ENCODE measurements at places on chromosomes 7 and 10.

GRCh38 chr7:143042790-143043271 is 9.3 kb upstream of the OR6V1 start:
- no peak for DNase-seq

DNA sequence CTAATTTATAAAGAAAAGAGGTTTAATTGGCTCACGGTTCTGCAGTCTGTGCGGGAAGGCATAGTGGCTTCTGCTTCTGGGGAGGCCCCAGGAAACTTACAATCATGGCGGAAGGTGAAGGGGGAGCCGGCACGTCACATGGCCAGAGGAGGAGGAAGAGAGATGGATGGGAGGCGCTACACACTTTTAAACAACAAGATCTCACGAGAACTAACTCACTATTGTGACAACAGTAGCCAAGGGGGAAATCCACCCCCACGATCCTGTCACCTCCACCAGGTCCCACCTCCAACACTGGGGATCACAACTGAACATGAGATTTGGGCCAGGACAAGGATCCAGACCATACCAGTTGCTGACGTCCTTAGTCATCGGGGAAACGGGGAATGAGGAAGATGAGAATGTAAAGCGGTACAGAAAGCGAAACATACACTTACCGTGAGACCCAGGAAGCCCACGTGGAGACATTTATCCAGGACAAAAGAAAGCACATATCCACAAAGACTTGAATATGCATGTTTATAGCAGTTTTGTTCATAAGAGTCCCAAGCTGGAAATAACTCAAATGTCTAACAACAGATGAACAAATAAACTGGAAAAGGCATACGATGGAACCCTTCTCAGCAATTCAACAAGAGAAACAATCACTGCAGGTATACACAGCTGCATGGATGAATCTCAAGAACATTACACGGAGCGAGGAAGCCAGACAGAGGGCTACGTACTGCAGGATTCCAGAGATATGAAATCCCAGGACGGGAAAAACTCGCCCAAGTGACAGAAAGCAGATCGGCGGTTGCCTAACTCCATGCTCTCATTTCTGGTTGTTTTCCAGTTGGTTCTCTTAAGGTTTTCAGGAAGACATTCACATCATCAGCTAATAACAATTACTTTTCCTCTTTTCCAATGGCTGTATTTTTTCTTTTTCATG is 26.2 kb upstream of the INPP5A start:
- no peak for DNase-seq

- DNase-seq = no peak
These were observed 89.5 kb upstream of the FAM3C start for GRCh38 chr7:121485467-121486243.

GRCh38 chr7:112302566-112302965 is 96.1 kb downstream of the ZNF277 start:
- no peak for DNase-seq

GRCh38 chr7:130356121-130356875 is 11.7 kb downstream of the CPA5 start:
- peak; percentile 94 for DNase-seq

DNA sequence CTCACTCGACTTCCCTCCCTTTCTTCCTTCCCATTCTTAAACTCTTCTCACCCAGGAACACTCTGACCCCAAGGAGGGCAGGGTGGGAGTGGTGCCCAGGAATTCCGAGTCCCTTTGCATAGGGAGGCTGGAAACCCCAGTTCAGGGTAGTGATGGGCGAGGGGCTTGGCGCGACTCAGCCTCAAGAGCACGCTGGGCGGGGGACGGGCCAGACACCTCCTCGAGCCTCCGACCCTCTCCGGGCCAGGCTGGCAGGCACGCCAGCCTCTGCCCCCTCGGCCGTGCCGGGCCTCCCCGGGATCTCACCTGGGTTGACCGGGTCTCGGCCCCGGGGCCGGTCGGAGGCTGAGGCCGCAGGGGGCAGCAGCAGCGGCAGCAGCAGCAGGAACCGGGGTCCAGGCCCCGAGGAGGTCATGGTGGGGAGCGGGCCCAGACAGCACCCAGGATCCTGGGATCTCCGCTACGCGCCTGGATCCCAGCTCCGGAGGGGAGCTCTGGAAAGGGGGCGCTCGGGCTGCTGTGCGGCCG is 457 bp downstream of the PLOD3 start:
- DNase-seq = no peak

GRCh38 chr10:8056871-8057331 is 2.4 kb downstream of the GATA3 start:
- no peak for DNase-seq

DNA sequence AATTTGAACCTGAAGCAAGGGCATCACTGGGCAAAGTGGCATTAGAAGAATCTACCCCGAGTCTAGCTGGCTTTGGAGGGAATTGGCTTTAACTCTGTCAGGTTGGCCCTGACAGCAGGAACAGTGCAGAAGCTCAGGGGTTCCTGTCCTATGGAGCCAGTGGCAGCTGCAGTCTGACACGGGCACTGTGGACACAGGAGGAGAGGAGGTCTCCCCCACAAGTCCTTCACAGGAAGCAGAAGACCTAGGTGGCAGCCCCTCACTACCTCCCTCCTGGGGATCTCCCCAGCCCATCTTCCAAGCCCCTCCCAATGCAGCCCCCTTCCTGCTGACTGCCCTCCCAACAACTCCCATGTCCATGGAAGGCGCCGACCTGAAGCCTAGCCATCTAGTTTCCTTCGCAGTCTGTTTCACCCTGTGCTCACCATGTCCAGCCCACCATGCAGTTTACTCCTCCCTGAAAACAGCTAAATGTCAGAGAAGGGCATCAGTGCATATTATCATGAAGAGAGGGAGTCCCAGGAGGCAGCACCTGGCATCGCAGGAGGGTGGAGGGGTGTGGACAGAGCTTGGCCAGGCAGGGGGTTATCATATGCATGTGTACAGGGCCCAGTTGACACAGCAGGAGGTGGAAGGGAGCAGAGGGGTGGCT is 17.9 kb upstream of the GDF10 start:
- DNase-seq = no peak

- peak; percentile 55 for DNase-seq
These were observed 14.6 kb downstream of the IFIT3 start for GRCh38 chr10:89342206-89342958.

- DNase-seq = no peak
These were observed 89.3 kb upstream of the MACROH2A2 start for GRCh38 chr10:69963178-69963834.

- no peak for DNase-seq
These were observed 44.2 kb downstream of the JMJD1C start for GRCh38 chr10:63421591-63421990.

GRCh38 chr7:23014681-23015080 is 751 bp upstream of the HYCC1 start:
- no peak for DNase-seq

GRCh38 chr7:25739143-25739542 is 412.9 kb upstream of the NFE2L3 start:
- no peak for DNase-seq

DNA sequence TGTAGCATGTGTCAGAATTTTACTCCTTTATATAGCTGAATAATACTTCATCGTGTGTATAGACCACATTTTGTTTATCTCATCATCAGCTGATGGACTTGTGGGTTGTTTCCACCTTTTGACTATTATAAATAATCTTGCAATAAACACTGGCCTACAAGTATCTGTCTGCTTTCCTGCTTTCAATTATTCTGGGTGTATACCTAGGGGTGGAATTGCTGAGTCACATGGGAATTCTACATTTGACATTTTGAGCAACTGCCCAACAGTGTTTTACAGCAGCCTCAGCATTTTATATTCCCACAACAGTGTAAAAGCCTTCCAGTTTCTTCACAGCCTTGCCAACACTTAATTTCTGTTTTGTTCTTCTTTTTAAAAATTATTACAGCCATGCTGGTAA is 200.3 kb upstream of the PRSS1 start:
- no peak for DNase-seq

DNA sequence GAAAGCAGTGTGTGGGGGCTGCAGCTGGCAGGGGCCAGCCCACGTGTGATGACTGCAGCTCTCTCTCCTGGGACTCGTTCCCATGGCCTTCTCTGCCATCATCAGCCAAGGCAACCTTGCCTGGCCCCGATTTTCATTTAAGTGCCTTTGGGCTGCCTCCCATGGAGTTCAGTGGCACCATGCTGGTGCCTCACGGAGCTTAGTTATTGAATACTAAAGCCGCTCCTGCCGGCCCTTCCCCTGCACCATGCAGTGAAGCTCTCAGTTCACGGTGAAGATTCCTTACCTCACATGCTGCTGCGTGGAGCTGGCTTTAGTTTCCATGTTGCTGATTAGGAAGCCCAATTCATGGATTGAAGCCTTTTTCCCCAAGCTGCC is 141.5 kb upstream of the EEPD1 start:
- DNase-seq = no peak

DNA sequence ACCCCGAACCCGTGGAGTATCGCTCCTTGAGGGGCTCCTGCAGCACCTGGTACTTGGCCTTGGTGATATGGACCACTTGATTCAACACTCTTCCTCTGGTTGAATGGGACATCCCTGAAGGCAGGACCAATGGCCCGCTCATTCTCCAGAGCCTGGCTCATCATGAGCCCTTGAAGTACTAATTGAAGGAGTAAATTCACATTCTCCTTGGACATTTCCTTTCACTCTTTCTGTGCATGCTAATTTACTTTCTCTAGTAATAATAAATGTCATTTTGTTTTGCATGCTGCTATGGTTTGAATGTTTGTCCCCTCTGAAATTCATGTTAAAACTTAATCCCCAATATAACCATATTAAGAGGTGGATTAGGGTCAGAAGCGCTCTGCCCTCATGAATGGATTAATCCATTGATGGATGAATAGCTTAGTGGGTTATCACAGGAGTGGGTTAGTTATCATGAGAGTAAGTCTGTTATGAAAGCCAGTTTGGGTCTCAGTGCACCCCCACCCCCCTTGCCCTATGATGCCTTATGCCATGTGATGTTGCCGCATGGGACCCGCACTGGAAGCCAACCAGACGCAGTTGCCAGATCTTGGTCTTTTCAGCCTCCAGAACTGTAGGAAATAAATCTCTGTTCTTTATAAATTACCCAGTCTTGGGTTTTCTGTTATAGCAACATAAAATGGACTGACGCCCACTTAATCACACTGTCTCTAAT is 23.8 kb downstream of the FGFBP3 start:
- no peak for DNase-seq

GRCh38 chr10:112006407-112006806 is 177.2 kb downstream of the GPAM start:
- no peak for DNase-seq

DNA sequence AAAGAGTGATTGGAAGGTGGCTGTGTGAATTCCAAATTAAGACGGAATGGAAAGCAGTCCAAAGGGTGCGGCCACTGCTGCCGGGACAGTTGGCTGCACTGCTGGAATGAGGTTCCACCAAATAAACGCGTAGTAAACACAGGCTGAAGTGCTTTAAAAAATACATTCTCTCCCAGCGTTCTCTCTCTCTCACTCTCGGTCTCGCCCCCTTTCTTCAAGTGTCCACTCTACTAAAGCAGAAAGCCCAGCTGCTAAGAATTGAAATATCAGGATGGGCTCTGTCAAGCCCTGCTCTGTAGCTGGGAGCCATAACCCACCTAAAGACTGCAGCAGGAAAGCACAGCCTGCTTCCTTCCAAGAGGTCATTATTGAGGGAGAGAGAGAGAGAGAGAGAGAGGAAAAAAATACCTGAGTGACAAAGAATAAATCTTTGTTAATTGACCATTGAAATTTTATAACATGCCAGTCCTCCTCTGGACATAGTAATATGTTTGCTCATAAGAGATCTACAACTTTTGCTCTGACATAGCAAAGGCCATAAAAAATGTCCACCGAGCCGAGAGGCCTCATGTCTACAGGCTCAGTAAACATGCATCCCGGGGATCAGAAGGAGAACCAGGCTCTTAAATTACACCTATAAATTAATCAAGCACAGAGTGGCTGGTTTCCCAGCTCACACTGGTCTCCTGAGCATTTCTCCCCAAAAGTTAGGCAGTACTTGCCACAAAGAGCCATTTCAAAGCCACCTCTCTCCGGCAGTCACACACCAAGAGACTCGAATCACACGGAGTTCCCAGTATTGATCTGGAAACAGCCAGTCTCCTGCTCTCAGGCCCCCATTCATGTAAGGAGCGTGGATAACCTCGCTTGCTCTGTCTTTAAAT is 72.8 kb downstream of the FGFR2 start:
- no peak for DNase-seq

DNA sequence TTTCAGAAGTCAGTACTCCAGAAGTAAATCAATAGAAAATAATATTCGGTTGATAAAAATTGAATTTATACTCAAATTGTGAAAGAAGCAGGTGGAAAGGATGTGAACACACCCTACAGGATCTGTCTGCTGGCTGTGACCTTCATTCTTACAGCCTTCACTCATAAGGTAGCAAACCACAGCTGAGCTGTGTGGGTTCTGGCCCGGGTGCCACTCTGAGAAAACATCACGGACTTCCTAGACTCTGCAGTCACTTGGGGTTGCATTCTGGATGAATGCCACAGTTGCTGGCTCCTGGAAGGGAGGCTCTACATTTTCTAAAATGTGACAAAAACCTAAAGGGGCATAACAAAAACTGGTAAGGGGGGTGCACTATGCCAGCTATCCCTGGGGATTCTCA is 36.0 kb upstream of the ABLIM1 start:
- no peak for DNase-seq

- no peak for DNase-seq
These were observed 7.4 kb downstream of the TSPAN14 start for GRCh38 chr10:80461208-80462183.

- no peak for DNase-seq
These were observed 254.6 kb downstream of the PTEN start for GRCh38 chr10:88117869-88118632.

- DNase-seq = no peak
These were observed 127.4 kb downstream of the GPR85 start for GRCh38 chr7:112959276-112959675.

DNA sequence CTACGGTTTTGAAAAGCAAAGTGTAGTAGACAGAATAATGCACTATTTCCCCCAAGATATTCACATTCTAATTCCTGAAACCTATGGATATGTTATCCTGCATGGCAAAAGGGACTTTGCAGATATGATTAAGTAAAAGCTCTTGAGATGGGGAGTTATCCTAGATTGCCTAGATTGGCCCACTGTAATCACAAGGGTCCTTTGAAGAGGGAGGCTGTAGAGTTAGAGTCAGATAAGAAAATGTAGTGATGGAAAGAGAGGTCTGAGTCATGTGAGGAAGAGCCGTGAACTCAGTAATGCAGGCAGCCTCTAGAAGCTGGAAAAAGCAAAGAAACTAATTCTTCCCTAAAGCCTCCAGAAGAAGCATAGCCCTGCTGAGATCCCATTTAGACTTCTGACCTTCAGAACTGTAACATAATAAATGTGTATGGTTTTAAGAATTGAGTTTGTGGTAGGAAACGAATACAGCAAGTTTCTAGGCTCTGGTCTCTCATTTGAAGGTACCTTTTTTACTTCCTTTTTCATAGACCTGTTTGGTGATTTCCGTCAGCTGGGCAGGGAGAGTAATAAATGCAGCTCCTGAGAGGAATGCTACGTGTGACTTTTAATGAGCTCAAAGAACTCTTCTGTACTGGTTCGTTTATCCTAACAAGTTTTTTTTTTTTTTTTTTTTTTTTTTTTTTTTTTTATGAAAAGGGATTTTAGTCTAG is 41.9 kb upstream of the NXPH1 start:
- no peak for DNase-seq

All from non-pigmented ciliary epithelial cell (primary cell).